ENCODE measurements at places on chromosomes 4 and X.

- DNase-seq = no peak
These were observed 101.9 kb downstream of the EFNB1 start for GRCh38 chrX:68930542-68931317.

- DNase-seq = no peak
These were observed 47.2 kb downstream of the MAOA start for GRCh38 chrX:43703211-43703791.

DNA sequence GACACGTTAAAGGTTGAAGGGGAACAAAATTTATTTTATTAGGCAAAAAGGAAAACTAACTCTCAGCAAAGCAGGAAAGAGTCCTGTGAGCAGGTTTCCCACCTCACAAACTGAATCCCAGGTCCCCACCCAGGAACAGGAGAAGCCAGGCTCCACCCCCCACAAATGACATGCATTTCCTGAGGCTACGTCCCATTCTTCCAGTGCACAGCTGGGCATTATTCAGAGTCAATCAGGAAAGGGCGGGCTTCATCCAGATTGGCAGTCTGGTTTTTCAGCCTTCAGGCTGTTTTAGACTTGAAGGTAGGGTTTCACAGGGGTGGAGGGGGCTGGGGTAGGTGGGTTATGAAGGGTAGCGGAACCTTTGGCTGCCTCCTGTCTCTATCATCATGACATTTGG, 11.9 kb upstream of the ASIC5 start:
- DNase-seq = no peak

GRCh38 chr4:138599965-138600364, 357.8 kb upstream of the SLC7A11 start:
- DNase-seq = no peak

GRCh38 chr4:99790796-99791617, 25.6 kb upstream of the DAPP1 start:
- DNase-seq = peak; percentile 56
